ENCODE measurements at places on chromosomes 2 and 18.

DNA sequence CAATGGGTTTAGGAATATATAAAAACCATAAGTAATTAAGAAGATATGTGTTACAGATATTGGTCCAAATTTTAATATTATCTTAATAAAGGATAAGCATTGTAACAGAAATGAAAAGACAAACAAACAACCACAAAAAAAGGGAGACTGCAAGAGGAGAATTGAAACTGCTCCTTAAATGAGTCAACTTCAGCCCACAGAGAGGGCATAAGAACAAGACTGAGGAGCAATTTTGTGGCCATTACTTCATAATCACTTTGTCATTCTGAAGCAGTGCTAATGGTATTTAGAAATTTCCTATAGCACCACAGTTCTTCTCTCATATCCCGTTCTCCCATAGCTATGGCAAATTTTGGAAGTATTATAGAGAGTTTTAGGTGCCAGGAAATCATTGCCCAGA is 193.2 kb upstream of the HNMT start:
- DNase-seq: no peak

- DNase-seq: no peak
Observed at GRCh38 chr2:200393191-200393590, 86.7 kb downstream of the SPATS2L start.

GRCh38 chr2:59249441-59250306 is 1008.5 kb upstream of the FANCL start:
- no peak for DNase-seq

- DNase-seq: peak; percentile 36
Observed at GRCh38 chr2:74481961-74482800, 617 bp downstream of the CCDC142 start.

DNA sequence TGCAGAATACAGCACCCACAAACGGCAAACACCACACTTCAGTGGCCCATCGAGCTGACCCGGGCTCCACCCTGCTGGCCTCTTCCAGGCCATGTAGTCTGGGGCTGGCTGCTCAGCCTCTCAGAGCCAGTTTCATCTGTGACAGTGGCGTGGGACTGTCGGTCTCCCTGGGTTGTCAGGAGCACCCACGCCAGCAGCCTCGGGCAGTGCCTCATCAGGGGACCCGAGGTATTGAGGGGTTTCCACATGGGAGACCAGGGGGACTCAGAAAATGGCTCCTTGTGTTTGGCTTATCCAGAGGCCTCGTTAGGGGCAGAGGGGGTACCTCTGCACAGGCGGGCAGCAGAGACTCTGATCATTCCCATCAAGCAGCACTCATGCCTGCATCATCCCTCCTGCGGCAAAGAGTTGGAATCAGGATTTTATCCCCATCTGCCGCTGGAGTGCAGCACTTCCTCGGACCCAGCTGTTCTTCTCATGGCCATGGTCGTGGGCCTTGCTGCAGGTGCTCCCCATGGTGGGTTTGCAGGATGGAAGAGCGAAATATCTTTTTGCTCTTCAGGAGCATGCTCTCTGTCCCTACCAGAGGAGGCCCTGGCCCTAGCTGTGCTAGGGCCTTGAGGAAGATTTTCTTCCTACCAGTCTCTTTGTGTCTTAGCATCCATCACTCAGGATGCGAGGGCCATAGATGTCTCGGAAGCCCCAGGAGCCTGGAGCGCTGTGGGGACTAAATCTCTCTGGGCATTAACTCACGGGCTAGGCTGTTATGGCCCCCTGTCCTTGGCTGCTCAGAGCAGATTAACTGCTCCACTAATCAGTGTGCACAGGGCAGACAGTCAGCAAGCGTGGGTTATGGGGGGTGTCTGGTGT is 100.8 kb downstream of the CLIP4 start:
- DNase-seq: no peak

DNA sequence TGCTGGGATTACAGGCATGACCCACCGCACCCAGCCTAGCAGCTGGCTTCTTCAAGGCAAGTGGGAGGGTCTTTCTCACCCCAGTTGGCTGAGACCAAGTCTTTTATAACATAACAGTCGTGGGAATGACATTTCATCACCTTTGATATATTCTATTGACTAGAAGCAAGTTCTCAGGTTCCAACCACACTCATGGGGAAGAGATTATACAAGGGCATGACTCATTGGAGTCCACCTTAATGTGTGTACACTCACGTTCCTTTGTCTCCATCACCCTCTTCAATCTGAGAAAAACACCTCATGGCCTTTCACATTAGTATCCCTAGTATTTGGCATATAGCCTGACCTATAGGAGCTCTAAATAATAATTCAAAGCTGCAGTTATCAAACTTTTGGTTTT is 2.8 kb upstream of the BBS5 start:
- no peak for DNase-seq

- DNase-seq: no peak
Observed at GRCh38 chr2:37773371-37774130, 102.1 kb upstream of the CDC42EP3 start.

GRCh38 chr2:218257390-218257981 is 3.3 kb upstream of the GPBAR1 start:
- peak; percentile 73 for DNase-seq

DNA sequence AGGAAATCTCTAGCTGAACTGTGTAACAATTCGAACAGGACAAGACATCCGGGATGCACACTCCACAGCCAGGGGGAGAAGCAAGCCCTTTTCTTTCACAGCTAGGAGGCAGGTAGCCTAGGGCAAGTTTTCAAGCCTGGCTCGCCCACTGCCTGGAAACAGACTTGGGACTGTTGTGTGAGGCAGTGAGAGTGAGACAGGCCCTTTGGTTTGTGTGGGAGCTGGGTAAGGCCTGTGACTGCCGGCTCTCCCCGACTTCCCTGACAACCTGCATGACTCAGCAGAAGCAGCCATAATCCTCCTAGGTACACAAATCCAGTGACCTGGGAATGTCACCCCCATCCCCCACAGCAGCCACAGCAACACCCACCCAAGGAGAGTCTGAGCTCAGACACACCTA is 179.7 kb downstream of the WDPCP start:
- DNase-seq: no peak

GRCh38 chr2:216694826-216695217 is 527 bp downstream of the IGFBP5 start:
- no peak for DNase-seq

DNA sequence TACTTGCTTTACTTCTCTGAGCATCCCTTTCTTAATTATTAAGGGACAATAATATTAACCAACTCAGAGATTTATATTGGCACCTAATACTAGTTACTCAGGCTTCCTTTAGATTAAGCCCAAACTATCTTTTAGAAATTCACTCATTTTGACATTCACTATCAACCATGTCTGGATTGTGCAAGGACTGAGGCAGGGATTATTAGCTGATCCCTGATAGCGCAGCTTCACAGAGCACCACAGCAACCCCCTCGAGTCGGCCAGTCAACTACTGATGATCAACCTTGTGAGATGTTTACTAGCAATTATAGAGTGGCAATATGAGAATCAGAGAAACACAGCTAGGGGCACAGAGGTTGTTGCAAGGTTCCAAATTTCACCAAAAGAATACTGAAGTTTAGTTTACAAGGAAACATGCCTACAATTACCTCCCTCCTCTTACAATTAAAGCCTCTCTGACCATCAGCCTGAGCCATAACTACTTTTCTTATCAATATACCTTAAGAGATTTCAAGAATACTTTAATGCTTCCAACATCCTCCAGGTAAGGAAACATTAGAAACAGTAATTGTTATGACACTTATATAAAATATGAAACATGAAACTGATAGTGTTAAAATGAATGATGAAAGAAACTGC is 191.6 kb downstream of the TCF4 start:
- no peak for DNase-seq

- no peak for DNase-seq
Observed at GRCh38 chr18:29184654-29185053, 1007.7 kb upstream of the CDH2 start.

Data from T-helper 1 cell (primary cell).